ENCODE measurements at places on chromosomes 5 and 9.

GRCh38 chr9:114718801-114719221, 36.8 kb upstream of the TEX48 start:
- peak; percentile 52 for DNase-seq

DNA sequence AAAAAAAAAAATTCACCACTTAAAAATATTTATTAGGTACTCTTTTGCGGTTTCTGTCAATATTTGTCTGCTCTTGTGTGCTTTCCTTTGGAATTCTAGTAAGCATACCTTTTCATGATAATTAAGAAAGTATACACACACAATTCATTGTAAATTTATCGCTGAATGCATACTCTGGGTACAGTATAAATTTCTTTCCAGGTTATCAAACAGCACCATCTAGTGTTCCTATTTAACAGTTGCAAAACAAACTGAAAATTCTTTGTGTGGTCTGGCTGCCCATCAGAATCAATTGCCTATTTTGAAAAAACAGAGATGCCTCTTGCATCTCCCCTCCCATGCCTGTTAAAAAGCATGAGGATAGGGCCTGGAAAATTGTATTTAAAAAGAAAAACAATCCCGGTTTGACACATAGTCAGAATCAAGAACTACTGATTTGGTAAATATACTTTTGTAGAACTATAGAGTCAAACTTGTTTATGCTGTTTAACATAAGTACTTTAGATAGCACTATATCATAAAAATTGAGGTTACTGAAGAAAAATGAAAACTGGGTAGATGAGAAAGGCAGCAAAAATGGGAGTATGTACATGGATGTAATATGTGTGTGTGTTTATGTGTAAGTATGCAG, 16.2 kb downstream of the PGGT1B start:
- DNase-seq, result no peak

- DNase-seq, result no peak
Observed at GRCh38 chr9:8783941-8784340, 984.4 kb upstream of the DMAC1 start.

DNA sequence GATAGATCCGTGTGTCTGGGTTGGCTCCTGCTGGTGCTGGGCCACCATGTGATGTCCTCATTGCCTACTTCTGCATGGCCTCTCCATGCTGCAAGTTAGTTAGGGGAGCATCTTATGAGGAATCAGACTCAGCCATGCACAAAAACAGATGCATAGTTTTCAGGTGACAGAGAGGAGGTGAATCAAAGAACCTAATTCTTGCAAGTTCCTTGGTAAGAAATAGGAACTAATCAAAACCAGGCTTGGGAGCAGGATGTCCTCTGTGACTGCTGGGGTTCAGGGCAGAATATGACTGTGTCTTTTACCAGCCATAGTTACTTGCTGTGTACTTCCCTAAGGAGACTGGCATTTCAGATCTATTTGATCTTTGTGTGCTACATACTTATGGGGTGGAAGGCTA, 61.6 kb downstream of the C9orf152 start:
- no peak for DNase-seq

DNA sequence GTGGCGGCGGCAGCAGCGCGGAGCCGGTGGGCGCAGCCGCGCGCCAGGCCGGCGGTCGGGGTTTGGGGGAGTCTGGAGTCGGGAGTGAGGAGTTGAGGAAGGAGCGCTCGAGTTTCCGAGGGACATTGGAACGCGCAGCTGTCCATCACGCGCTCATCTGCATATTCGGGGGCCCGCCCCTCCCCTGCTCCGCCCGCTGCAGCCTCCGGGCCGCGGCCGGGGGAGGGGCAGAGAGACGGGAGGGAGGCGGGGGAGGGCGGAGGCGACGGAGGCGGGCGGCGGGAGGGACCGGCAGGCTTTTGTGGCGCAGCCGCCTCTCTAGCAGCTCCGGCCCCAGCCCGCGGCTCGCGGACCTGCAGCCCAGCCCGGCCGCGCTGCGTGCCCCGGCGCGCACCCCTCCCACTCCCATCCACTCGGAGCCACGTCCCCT, at the start of gene IRX2:
Gene IRX2 (minus strand): TSS at position 86 of the 430 bp plus-strand sequence. CDS start 264 bp downstream, outside the sequence.
- DNase-seq, result no peak

GRCh38 chr5:72633041-72633445, 125.8 kb upstream of the ZNF366 start:
- DNase-seq, result no peak

GRCh38 chr9:32525709-32526030, 326 bp downstream of the RIGI start:
- no peak for DNase-seq

DNA sequence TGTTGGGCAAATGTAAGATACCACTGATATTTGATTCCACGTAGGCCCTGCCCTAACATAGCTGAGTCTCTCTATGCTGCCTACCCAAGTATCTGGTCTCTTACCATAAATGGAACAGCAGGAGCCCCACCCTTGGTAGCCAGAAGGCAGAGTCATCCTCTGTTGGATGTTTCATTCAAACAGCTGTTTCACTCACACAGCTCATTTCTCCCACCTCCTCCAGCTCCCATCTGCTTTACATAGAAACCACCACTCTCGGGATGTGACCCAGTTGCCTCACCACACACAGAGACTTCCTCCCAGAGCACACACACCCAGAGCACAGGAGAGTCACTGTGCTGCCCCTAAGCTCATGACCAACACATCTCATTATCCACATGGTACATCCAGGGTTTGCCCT, 165.3 kb downstream of the TMEM167A start:
- no peak for DNase-seq

DNA sequence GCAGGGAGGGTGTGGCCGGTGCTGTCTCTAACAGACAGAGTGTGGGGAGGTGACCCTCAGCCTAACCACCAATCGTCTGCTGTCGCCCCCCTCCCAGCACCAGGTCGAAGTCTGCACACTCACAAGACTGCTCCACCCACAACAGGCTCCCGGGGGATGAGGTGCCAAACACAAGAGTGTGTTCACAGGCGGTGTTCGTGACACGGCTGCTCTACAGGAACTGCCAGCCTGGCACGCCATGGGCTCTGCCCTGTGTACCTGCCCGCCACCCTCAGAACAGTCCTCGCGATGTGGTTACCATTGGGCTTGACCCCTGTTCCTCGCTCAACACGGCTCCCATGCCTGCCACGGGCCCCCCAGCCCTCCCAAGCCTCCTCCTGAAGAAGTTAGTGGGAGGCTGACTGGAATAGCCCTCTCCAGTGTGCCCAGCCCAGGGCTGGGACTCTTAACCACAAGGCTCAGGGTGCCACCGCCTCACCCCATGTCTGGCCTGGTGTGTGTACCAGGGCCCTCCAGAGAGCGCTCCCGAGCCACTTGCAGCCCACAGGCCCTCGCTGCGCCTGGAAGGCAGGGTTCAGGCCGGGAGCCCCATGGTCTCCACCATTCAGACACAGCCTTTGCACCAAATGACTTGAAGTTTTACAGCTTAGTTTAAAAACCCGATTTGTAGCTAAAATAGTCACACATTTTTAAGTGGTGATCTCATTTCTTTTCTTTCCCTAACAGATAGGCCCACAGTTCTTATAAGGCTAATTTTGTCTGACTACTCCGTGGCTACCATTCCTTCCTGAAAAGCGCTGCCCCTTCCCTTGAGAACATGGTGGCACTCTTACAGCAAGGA, 102.5 kb downstream of the CAMSAP1 start:
- no peak for DNase-seq

- DNase-seq, result no peak
Observed at GRCh38 chr5:60886158-60886557, 42.1 kb upstream of the ELOVL7 start.

- no peak for DNase-seq
Observed at GRCh38 chr5:61991866-61992265, 314.1 kb upstream of the KIF2A start.

GRCh38 chr5:132830436-132831094, at the start of gene SHROOM1:
SHROOM1 (minus strand) TSS chr5:132830647; CDS start chr5:132826140, 4,507 bp downstream.
- no peak for DNase-seq

DNA sequence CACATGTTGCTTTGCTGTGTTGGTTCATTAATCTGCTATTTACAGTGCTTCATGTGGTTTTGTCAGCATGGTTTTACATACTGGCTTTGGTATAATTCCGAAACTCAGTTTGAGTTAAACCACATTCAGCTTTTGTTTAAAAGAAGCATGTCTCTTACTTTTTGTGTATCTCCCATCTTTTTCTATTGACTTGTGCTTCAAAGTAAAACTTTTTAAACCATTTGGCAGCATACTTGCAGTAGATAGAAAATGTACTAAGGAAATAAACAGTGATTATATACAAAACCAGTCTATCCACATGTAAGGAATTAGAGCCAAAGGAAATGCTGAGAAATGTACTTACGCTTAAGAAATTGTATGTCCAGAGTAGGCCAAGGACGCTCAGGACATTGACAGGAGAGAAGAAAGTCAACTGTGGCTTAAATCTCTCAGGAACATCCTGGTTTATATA, 286.9 kb downstream of the ARHGEF28 start:
- no peak for DNase-seq

- DNase-seq, result no peak
Observed at GRCh38 chr5:129018837-129019236, 53.5 kb downstream of the SLC27A6 start.

GRCh38 chr9:121206516-121207370, 5.1 kb upstream of the RAB14 start:
- DNase-seq, result no peak

DNA sequence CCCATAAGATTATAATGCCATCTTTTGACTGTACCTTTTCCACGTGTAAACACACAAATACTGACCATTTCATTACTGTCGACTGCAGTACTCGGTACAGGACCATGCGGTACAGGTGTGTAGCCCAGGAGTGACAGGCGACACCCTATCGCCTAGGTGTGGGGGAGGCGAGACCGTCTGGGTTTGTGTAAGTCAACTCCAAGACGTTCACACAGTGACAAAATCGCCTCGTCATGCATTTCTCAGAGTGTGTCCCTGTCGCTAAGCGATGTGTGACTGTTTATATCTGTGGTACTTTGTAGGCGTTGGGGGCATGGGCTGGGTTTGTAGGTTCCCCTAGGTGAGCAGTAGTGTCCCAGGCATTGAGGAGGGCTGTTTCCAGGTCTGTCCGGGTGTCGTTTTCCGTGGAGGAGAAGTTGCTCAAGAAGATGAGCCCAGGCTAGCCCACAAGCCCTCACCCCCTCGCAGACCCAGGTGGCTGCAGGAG, 20.3 kb downstream of the NEK6 start:
- DNase-seq, result no peak

DNA sequence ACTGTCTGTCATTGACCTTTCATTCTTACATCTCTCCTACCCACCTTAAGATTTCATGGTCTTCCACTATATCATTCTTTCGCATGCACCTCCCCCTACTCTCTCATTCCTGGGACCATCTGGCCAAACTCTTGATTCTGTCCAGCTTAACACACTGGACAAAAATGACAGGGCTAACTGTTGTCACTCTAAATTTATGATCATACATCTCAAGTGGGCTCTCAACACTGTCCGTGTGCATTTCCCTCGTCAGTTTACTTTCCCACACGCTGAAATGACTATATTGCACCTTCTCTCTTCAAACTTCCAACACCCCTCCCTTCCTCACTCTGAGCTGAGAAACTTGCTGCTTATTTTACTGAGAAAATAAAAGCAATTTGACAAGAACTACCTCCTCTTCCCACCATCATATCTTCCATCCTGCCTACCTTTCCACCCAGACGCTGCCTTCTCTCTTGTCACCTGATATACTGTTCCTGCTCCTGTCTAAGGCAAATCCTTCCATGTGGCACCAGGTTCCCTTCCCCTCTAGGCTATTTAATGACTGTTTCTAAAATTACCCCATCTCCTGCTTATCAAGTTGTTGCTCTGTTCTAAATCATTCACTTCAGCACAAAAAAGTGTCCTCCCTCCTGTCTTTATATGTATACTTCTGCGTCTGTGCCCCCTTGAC, 8.1 kb upstream of the KLF9 start:
- no peak for DNase-seq

DNA sequence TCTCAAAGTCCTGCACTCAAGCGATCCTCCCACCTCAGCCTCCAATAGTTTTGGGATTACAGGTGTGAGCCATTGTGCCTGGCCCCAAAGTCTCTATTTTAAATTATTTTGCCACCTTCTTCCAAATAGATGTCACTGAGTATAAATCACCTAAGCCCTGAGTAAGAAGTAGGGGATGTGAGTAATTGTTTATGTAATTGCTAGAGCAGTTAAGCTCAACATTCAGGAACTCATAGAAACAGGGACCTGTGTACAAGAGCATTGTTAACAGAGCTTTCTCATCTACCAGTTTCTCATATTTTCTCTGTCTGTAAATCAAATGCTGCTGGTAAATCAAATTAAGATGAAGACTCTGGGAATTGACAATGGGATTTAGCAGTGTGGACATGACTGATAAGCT, 26.3 kb downstream of the CDK7 start:
- no peak for DNase-seq

DNA sequence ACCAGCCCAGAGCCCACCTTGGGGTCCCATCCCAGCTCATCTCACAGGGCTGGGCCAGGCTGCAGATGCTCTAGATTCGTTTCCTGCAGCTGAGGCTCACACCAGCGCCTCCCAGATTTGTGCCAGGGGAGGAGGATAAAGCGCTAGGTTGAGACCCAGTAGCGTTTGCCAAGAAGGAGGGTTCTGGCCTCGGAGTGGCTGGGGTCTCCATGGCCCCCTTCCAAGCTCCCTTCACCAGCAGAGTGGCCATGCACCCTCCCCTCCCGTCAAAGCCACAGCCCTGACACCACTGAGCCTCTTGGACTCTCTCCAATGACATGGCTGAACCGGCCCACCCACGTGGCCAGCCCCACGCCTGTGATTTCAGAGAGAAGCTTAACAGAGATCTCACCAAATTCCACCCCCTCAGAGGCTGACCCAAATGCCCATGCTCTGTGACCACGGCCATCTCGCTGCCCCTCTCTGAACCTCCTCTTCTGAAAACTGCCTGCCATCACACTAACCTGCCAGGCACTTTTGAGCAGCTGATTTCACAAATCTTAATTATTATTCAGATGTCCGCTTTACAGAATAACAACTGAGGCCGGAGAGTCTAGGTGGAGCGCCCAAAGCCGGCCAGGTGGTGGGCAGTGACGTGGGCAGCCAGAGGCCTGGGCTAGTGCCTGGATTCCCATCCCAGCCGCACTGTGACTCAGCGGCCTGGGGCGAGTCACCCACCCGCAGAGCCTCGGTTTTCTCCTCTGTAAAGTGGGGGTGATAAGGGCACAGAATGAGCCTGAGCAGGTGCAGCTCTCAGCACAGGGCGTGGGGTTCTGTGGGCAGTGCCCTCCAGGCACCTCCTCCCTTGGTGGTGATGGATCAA, 155.7 kb downstream of the C9orf50 start:
- DNase-seq, result no peak

- no peak for DNase-seq
Observed at GRCh38 chr9:2261421-2262103, 246.4 kb downstream of the SMARCA2 start.

- DNase-seq, result no peak
Observed at GRCh38 chr5:42715785-42716184, 40.8 kb upstream of the CCDC152 start.

GRCh38 chr9:135283671-135284070, 195.9 kb upstream of the PPP1R26 start:
- no peak for DNase-seq

GRCh38 chr5:139653616-139654015, 5.5 kb downstream of the CXXC5 start:
- DNase-seq, result no peak

- no peak for DNase-seq
Observed at GRCh38 chr5:40879163-40879942, 29.9 kb upstream of the C7 start.

Measured in effector memory CD4-positive, alpha-beta T cell (primary cell).